ENCODE measurements at places on chromosomes 13 and 19. TPM values are rescaled to one million over a fixed set of nuclear protein-coding genes. Genes with fewer than 3 reads are reported as not detected.

GRCh38 chr19:7230826-7231225, 63.4 kb downstream of the INSR start:
- DNase-seq, result no peak

The PABPC3 gene
- total RNA-seq, result 0.22 TPM

The UBE2L5 gene
- not detected for total RNA-seq

The IGFL1 gene
- not detected for total RNA-seq

DNA sequence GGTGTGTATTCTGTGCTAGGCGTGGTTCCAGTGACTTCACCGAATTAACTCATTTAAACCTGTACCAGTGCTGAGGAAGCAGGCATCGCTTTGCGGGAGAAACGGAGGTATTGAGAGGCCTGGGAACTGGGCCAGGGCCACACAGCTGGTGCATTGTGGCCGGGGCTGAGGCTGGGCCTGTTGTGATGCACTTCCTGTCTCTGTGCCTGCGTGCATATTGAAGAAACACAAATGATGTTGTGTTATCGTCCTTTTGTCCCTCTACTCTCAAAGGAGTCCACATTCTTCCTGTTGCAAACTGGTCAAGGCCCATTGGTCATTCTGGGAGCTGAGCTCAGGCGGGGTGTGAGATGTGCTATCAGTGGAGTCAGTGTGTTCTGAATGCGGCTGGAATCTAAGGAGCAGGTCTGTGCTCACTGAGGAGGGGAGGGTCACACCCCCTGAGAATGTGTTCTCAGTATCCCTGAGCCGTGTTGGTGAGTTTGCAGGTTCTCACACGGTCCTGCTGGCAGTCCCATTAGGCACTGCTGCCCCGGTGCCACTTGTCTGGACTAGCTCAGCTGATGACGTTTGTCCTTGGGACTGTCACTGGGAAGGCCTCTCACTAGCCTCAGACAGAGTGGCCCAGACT, 62.1 kb downstream of the ARHGEF7 start:
- no peak for DNase-seq

The PRRG2 gene
- total RNA-seq, result 0.84 TPM

DNA sequence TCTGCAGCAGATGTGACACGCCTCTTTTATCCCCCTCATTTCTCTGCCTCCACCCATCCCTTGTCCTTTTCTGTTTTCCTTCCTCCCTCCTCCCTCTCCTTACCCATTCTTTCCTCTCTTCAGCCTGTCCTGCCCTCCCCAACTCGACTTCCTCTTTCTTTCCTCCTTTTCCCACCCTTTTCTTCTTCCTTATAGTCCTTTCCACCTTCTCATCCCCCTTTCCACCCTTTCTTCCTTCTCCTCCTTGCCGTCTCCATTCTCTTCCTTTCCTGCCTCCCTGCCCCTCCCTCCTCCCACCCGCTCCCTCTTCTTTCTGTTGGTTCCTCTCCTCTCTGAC, 688 bp upstream of the ZNF71 start:
- no peak for DNase-seq

The ZNF69 gene
- 2.0 TPM for total RNA-seq

The LILRA1 gene
- not detected for total RNA-seq

GRCh38 chr13:112837371-112838037, 131.5 kb upstream of the MCF2L start:
- DNase-seq, result no peak

The PBX4 gene
- total RNA-seq, result 85.3 TPM

DNA sequence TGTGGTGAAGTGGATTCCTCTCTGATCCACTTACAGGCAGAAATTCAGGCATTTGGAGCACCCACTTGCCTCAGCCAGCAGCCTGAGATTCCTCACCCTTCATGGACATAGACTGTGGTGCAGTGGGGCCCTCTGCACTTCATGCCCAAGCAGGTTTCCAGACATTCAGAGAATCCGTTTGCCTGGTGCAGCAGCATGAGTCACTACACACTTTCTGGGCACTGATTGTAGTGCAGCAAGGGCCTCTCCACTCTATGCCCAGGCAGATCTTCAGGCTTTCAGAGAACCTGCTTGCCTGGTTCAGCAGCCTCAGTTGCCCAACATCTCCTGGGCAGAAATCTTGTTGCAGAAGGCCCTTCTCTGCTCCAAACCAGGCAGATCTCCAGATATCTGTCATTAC, 920.9 kb downstream of the SLITRK5 start:
- no peak for DNase-seq

Data from CD4-positive, CD25-positive, alpha-beta regulatory T cell (primary cell).